ENCODE measurements at places on chromosomes 12 and 14. TPM values are rescaled to one million over a fixed set of nuclear protein-coding genes. Genes with fewer than 3 reads are reported as not detected.

The ANG gene
- total RNA-seq: 5.3 TPM

The ING4 gene
- total RNA-seq: 25.3 TPM

The JAG2 gene
- total RNA-seq: 28.6 TPM

The FIGNL2 gene
- total RNA-seq: 0.30 TPM

The SELPLG gene
- 4.2 TPM for total RNA-seq

The BCL2L14 gene
- total RNA-seq: not detected

The A2M gene
- total RNA-seq: 478 TPM

The PLXNC1 gene
- total RNA-seq: 3.3 TPM

The WNT1 gene
- total RNA-seq: not detected

The GPX2 gene
- total RNA-seq: not detected

The EML5 gene
- total RNA-seq: 0.16 TPM

The TMTC2 gene
- total RNA-seq: 3.7 TPM

The RNASE13 gene
- total RNA-seq: not detected

The C3AR1 gene
- 7.3 TPM for total RNA-seq

The AKAP5 gene
- 0.16 TPM for total RNA-seq

The LRIG3 gene
- 5.5 TPM for total RNA-seq

The PRDM4 gene
- 13.3 TPM for total RNA-seq

The CPM gene
- total RNA-seq: 7.7 TPM
